ENCODE measurements at places on chromosomes 6 and 20. TPM values are rescaled to one million over a fixed set of nuclear protein-coding genes. Genes with fewer than 3 reads are reported as not detected.

The KIF25 gene
- not detected for total RNA-seq

The REV3L gene
- 48.0 TPM for total RNA-seq

- DNase-seq: peak; percentile 99
- peak within 1 kb of the TSS; percentile 91 for H3K27ac ChIP-seq
- H3K4me3 ChIP-seq: peak within 1 kb of the TSS; percentile 93
- peaks cover 36% of the 10 kb centered on the region for H3K36me3 ChIP-seq
- H3K27me3 ChIP-seq: no peaks in the 10 kb centered on the region
- peaks cover 37% of the 10 kb centered on the region for H3K4me1 ChIP-seq
Observed at GRCh38 chr6:43059168-43060033, at the start of the genes KLC4 and MRPL2. Gene KLC4, plus strand, starts transcription at chr6:43059631. Its CDS starts 1,705 bp downstream, at chr6:43061336. Gene MRPL2, minus strand, starts transcription at chr6:43059434. Its CDS starts 53 bp downstream, at chr6:43059381.

DNA sequence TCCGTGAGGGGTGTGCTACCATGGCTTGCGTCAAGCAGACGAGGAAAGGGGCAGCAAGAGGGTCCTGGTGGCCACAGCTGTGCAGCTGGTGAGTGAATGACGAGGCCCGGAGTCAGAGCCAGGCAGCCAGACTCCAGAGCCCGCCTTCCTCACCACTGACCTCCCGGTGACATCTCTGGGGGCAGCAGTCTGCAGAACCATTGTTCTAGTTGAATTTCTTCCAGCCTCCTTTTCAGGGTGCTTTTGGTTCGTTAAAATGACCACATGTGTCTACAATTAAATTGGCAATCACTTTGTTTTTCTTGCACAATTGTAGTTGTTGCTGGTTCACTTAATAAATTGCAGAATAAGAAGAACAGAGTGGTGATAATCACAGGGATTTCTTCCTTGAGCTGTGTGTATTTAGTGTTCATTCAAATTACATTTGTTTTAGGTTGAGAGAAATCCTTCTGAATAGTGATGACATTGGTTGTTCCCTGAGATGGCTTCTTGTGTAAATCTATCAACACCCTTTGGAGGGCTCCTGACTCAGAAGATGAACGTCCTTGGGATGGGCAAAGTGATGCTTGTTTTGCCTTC lies 96.4 kb downstream of the TULP4 start:
- DNase-seq: no peak
- H3K36me3 ChIP-seq: peaks cover 13% of the 10 kb centered on the region
- no peak overlapping the region for H3K27ac ChIP-seq
- no peaks in the 10 kb centered on the region for H3K27me3 ChIP-seq
- H3K4me3 ChIP-seq: no peak overlapping the region

The BTN1A1 gene
- not detected for total RNA-seq
